ENCODE measurements at places on chromosomes 1 and 21.

DNA sequence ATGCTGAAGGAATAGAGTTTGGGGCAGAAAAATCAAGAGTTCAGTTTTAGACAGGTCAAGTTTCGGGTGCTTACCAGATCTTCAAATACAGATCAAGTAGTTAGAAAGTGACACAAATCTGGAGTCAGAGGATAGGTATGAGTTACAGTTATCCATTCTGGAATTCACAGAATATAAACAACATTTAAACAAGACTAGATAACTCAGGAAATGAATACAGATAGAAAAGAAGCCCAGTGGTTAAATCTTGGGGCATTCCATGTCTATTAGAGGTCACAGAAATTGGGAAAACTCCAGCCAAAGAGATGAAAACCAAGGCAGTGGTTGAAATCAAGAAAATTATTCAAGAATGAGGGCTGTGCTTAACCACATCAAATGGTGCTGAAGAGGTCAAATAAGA lies 187.0 kb upstream of the HP1BP3 start:
- DNase-seq: no peak

DNA sequence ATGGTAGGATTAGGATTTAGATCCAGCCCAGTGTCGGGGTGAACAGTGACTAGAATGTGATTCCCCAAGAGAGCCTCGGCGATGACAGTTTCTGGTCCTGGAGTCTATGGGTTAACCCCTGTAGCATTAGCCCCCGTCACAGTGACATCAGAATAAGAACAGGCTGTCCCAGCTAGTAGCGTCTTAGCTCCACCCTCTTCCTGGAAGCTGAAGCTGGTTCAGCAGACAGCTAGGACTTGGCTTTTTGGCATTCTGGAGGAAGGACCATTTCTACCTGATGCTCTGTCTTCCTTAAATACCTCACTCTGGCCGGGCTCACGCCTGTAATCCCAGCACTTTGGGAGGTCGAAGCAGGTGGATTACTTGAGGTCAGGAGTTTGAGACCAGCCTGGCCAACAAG lies 5.0 kb downstream of the NDUFS2 start:
- no peak for DNase-seq

- DNase-seq: no peak
These were observed 7.7 kb downstream of the PADI1 start for GRCh38 chr1:17212487-17213121.

DNA sequence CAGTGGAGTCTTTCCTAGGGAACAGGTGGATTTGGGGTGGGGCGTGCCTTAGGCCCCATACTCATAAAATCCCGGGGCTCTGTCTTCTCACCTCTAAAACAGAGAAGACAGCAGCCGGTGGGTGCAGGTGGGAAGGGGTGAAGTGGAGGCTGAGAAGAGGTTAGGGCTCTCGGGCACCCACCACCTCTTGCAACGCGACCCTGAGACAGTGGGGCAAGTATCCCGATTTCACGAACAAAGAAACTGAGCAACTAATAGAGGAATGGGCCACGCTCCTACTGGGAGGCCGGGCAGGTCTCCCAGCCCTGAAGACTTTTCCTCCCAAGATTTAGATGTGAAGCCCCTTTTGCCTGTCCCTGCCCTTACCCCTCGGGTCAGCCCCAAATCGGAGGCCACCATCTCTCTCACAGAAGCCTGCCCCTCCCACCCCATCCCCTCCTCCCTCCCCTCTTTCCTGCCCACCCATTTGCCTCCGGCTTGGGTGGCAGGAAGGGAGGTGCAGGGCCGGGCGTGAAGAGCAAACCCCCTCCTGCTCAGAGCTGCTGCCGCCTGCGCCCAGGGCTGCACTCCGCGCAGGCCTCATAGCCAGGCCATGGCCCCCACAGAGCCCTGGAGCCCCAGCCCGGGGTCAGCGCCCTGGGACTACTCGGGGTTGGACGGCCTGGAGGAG lies at the start of gene GPR25:
TSS of gene GPR25 (plus strand) at position 536 of the 670 bp plus-strand sequence. CDS start at position 593, 57 bp downstream.
- no peak for DNase-seq

- no peak for DNase-seq
These were observed 235.4 kb downstream of the TPR start for GRCh38 chr1:186139701-186140100.

DNA sequence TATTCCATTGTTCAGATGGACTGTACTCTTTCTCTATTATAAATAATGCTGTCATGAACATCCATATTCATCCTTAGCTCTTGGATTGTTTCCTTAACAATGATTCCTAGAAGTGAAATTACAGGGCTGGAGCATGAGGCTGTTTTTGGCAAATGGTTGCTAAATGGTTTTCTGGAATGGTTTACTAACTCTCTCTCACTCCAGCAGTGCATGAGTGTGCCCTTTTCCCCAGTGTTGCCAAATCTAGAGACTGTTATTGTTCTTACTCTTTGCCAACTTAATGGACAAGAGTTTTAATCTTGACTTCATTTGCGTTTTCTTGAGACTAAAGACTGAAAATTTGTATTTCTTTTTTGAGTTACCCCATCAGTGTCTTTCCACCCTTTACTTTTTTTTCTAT lies 113.0 kb downstream of the PAPPA2 start:
- DNase-seq: no peak

- DNase-seq: no peak
These were observed 19.0 kb downstream of the THEMIS2 start for GRCh38 chr1:27891196-27891889.

- DNase-seq: no peak
These were observed 149.8 kb upstream of the NR5A2 start for GRCh38 chr1:199877526-199878384.

DNA sequence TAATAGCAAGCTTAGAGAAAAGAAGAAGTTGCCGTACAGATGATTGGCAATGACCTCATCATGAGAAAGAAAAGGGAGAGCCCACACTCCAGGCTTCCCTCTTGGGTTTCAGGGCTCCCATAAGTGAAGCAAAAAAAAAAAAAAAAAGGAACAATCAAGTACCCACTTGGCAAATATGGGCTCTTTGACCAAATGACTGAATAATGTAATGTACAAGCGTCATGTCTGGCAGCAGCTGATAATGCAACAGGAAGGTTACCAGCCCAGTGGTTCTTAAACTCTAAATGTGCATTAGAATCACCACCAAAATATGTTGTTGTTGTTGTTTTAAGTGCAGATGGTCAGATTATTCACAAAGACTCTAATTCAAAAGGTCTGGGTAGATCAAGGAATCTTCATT lies 13.5 kb downstream of the TNFSF4 start:
- DNase-seq: no peak

DNA sequence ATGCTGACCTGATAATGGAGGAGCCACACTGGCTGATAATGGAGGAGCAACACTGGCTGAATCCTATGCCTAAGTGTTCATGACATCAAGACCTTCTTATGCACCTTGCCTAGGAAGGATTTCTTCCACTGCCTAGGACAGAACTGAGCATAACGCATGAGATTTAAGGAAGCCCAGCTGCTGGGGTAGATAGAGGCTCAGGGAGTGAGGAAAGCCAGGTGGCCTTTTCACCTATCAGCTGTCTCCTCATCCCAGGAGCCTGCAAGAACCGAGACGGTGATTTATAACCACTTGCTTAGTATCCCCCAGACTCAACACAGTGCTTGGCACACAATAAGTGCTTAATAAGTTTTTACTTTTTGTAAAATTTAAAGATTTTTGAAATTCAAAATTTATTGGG lies 7.4 kb upstream of the CTBS start:
- DNase-seq: no peak

- no peak for DNase-seq
These were observed 54.0 kb upstream of the BOLA1 start for GRCh38 chr1:149845416-149845815.

DNA sequence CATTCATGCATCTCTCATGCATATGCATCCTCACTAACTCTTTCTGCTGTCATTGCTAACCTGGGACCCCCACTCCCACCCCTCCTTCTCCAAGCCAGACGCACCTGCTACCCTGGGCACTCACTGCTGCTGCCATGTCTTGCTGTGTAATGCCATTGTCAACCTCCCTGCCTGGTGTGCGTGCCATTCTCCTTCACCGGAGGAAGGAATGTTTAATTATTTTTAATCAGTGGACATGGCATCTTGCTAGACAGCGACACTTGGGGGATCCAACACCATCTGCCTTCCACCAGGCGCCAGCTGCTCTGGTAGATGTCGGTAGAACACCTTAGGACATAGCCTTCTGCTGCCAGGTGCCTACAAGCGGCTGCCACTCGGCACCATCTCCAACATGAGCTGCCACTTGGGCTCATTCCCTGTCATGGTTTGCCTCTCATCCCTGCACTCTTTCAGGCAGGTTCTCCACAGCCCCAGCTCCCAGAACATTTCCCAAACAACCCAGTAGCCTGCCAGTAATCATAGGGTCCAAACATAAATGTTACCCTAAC lies 306.9 kb downstream of the TTLL7 start:
- no peak for DNase-seq

DNA sequence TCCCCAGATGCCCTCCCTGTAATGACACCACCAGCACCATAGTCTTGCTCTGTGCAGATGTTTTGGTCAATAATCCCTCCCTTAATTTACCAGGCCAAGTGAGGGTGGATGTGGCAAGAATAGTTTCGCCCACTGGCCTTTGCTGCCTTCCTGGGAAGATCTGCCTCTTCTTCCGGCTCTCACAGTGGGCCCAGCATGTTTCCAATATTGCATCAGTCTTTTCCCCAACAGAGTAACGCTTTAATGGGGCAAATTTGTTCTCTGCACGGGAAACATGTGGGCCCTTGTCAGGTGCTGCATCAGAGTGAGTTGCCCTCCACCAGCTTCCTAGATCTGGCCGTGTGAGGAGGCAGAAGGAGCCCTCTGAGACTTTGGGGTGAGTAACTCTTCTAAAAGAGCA lies 12.0 kb upstream of the ALX3 start:
- DNase-seq: no peak

DNA sequence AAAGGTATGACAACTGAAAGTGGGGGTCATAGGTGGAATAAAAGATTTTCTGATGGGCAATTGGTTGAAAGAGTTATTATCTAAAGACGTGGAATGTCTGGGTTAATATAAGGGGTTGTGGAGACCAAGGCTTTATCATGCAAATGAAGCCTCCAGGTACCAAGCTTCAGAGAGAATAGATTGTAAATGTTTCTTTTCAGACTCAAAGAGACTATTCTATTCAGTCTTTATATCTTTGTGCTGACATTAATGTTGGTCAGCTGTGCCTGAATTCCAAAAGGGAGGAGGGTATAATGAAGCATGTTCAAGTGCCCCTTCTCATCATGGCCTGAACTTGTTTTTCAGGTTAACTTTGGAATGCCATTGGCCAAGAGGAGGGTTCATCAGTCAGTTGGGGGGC lies 145.3 kb downstream of the SETD4 start:
- DNase-seq: no peak

GRCh38 chr1:88063605-88064004 lies 620.5 kb upstream of the PKN2 start:
- no peak for DNase-seq

DNA sequence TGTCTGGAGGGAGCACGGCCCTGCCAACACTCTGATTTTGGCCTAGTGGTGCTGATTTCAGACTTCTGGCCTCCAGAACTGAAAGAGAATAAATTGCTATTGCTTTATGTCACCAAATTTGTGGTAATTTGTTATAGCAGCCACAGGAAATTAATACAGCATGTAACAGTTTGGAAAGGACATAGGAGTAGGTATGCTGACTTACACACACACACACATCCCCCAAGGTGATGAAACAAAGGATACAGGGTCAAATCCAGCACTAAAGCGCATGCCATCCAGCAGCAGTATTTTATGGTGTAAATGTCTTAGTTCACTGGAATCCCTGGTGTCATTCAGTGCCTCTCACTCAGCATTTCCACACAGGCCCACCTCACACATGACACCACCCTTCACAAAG lies 72.2 kb upstream of the MAN1A2 start:
- DNase-seq: no peak

DNA sequence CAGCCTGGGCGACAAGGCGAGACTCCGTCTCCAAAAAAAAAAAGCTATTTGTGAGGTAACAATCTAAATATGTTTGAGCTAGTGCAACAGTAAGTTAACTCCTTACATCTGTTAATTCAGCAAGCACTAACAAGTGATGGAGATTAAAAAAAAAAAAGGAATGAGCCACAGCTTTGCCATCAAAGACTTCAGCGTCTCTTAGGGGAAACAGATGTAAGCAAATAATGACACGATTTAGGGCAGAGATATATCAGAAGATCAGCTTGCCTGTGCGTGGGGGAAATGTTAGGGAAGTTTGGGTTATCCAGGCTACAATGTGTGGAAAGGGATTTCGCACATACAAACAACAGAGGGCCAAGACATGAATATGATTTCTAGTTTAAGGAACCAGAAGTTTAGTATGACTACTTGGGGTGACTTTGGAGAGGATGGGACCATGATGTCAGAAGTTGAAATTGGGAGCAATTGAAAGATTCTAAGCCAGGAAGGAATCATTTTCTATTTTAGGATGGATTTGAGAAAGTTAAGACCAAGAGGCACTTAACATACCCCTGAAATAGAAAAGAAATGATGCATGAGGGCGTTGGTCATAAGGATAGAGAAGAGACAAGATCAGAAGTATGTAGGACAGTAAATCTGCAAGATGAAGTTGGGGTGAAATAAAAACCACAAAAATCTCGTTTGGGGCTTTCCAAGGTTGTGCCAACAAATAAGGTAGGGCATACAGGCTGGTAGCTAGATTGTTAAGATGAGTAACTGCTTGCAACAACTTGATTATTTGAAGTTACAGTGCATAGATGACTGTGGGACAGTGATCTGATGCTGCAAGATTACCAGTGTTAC lies 2.4 kb upstream of the BRWD1 start:
- no peak for DNase-seq

- no peak for DNase-seq
These were observed 4.5 kb downstream of the AIM2 start for GRCh38 chr1:159071970-159072582.

- no peak for DNase-seq
These were observed 98.9 kb downstream of the TMEM53 start for GRCh38 chr1:44575396-44575795.

- DNase-seq: no peak
These were observed 21.5 kb upstream of the SLC2A1 start for GRCh38 chr1:42979896-42980800.

- DNase-seq: no peak
These were observed 15.3 kb upstream of the TRNAU1AP start for GRCh38 chr1:28537457-28538199.

- no peak for DNase-seq
These were observed 29.0 kb downstream of the MRPL39 start for GRCh38 chr21:25578056-25578961.

GRCh38 chr1:234315091-234315541 lies 58.1 kb upstream of the COA6 start:
- DNase-seq: no peak

GRCh38 chr1:112793631-112794565 lies 78.8 kb upstream of the PPM1J start:
- DNase-seq: no peak

DNA sequence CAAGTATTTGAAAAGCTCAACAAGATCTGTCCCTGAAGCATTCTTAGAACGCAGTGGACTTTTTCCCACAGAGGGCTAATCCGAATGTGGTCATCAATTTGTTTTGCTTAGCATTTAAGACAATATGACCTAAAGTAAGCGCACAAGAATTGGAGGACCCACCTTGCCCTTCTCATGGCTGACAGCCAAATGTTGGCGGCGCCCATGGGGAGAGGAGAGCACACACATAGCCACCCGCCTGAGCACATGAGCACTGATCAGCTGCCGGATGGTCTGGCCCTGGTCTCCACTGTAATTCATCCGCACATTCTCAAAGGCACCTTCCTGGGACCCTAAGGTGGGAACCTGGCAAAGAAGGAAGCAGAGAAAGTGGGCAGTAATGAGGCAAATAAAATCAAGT lies 52.4 kb downstream of the UBR4 start:
- no peak for DNase-seq

GRCh38 chr1:3987669-3988235 lies 87.7 kb upstream of the C1orf174 start:
- no peak for DNase-seq

GRCh38 chr21:36478207-36478701 lies 1.7 kb downstream of the CLDN14 start:
- DNase-seq: no peak

GRCh38 chr1:226692051-226692792 lies 46.9 kb downstream of the ITPKB start:
- no peak for DNase-seq
